ENCODE measurements at places on chromosomes 16 and 17.

GRCh38 chr17:273981-274832 is 78.4 kb downstream of the RPH3AL start:
- no peak for DNase-seq

GRCh38 chr16:85047867-85048455 is 20.4 kb downstream of the KIAA0513 start:
- no peak for DNase-seq

GRCh38 chr17:44589316-44590071 is 32.2 kb downstream of the FZD2 start:
- no peak for DNase-seq

GRCh38 chr16:16183562-16183961 is 39.7 kb downstream of the ABCC6 start:
- no peak for DNase-seq

GRCh38 chr17:4633643-4634042 is 7.8 kb downstream of the ALOX15 start:
- DNase-seq, result no peak

DNA sequence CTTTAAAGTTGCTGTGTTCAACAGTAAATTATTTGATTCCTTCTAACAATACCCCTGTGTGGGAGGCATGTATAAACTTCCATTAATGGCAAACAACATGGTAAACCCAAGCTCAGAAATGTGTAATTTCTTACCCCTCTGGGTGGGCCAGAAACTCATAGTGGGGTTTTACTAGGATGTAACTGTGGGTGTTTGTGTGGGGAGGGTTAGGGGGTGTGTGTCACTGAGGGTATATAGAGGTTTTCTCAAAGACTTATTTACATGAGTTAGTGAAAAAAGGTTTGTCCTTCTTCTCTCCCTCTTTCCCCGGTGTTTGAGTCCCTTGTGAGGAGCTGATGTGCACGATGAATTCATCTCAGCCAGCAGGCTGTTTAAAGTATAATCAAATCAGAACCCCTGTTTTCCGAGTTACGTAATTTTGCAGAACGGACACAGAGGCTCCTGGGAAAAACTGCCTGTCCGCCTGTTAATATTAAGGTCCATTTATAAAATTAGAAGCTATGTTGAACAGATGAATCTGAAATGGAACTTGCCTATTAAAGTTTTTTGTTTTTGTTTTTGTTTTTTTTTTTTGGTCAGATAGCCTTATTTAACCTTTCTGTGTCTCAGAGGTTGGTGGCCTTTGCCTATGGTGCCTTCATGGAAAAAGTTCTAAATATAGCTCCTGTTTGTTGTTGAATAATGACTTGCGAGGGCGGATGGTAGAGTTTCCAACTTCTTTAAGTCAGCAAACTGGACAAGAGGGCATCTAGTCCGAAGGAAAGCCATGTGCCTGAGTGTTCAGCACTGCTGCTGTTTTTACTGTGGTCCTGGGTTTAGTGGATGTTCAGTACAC is 73.3 kb downstream of the MSI2 start:
- no peak for DNase-seq

DNA sequence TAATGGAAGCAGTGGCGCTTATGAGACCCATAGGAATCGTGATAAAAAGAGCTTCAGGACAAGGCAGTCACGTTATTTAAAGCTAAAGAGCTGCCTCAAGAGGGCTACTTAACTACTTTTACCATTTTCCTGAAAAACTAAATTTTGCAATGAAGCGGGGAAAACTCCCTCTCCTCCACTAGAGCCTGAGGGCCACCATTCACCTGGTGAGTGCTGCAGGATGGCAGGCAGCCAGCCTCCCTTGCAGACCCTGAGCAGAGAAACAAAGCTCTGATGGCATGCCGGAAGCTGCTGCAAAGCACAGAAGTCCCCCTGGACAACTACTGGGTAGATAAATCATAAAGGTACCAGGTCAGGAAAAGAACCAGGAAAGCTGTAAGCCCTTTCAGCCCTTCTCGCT is 8.4 kb downstream of the AKTIP start:
- DNase-seq, result no peak

DNA sequence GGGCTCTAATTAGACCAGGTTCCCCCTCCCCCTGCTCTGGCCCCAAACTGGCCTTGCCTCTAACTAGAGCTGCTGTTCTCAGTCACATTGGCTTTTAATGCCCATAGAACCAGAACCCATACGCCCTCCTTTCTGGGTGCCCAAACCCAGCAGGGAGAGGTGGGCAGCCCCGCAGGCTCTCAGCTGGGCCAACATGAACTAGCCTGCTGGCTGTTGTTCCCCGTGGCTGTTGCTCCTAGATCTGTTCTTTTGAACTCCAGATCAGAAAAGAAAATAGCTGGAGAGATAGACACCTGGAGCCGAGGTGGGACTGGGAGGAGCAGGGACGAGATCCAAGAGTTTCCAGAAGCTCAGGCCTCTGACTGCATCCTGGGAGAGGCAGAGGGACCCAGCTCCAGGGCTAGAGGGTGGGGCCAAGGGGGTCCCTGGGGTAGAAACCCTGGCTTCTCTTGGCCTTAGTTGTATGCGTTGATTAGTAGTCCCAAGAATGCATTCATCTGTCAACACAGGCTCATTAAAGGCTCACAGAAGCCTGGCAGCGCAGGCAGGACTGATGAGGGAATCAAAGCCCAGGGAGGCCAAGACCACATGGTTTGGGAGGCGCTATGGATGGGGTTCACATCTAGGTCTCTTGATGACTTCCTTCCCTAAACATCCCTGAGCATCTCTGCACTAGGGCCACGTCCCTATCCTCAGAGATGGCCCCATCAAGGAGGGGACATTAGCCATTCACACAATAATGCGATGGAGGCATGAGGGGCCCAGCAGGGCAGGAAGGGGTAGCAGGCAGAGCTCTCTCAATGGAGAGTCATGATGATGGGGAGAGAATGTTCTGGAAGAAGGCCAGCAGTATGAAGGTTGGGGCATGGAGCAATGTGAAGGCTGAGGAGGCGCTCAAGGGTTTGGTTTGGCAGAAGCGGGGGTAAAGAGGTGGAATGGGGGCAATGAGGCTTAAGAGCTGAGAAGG is 1.3 kb upstream of the CPSF4L start:
- DNase-seq, result no peak

DNA sequence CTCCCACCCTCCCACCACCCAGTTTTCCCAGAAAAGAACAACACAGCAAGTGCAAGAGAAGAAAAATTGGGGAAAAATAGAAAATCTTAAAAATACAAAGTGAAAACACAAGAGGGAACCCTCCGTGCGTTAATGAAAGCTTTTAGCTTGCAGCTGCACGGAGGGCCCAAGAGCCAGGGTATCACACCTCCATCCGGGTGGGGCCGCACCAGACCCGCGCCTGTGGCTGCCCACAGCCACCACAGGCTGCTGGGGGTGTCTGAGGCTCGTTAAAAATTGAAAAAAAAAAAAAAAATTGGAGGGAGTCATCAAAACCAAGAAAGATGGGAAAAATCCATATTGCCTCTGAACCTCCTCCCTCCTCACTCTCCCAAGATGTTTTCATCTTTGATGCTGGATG is 18.6 kb downstream of the ENGASE start:
- DNase-seq, result no peak

DNA sequence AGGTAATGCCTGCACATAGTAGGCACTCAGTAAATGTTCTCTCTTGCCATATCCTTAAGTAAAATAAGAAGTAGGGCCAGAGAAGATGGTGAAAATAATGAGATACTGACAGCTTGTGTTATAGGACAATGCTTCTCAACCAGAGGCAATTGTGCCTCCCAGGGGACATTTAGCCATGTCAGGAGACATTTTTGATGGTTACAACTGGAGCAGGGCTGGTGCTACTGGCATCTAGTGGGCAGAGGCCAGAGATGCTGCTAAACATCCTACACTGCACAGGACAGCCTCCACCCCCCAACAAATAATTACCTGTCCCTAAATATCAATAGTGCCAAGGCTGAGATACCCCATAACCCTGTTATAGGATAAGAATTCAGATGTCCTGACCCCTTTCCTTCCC is 1.7 kb downstream of the RAD51D start:
- no peak for DNase-seq

- DNase-seq, result no peak
Measured at GRCh38 chr16:89906140-89907025, 12.3 kb upstream of the MC1R start.

GRCh38 chr16:55526441-55526840 is 17.6 kb downstream of the LPCAT2 start:
- no peak for DNase-seq

- no peak for DNase-seq
Measured at GRCh38 chr16:50079397-50080140, 13.8 kb downstream of the HEATR3 start.

- no peak for DNase-seq
Measured at GRCh38 chr16:88747588-88748301, 37.3 kb downstream of the PIEZO1 start.

- DNase-seq, result no peak
Measured at GRCh38 chr17:66240013-66240412, 10.8 kb upstream of the APOH start.

- DNase-seq, result no peak
Measured at GRCh38 chr17:77178050-77178449, 37.3 kb downstream of the SEC14L1 start.
